ENCODE measurements at places on chromosomes 5 and 9.

- no peak for DNase-seq
Observed at GRCh38 chr9:121133104-121133816, 58.5 kb downstream of the CNTRL start.

GRCh38 chr9:114861922-114862605, 56.2 kb upstream of the TNFSF15 start:
- no peak for DNase-seq

- DNase-seq: no peak
Observed at GRCh38 chr5:80254767-80255430, 949 bp downstream of the SERINC5 start.

- DNase-seq: no peak
Observed at GRCh38 chr9:127330501-127330900, 65.9 kb downstream of the GARNL3 start.

DNA sequence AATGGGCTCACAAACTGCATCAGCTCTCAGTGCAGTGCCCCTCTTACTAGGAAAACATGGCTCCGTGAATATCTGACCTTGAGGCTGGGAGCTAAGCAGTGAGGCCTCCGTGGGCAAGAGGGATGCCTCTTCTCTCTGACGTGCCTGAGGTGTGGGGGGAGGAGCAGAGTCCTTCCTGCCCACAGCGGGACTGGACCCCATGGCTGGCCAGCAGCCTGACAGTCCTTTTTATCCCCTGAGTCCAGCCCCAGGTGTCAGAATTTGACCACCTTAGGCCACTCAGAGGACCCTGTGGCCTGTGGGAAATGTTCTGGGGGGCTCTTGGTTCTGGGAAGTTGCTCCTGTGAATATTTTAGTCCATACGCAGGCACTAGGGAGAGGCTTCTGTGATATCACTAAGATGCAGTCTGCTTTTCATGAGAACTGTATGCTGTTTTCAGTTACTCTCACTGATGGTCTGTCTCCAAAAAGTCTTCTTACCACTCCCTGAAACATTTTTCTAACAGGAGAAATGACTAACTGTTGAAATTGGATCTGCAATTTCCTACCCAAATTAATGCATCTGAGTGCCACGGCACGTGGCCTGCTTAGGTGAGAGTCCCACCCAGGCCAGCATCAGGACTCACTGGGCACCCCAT, 23.4 kb downstream of the ANGPTL2 start:
- DNase-seq: no peak

GRCh38 chr5:73906277-73906676, 280.3 kb downstream of the ARHGEF28 start:
- DNase-seq: no peak

All from NCI-H446 treated with DMSO at 0.1 percent for 48 hours (cell line).